Gastrocnemius medialis (tissue), 4 donors: ENCODE measurements at places on chromosomes 2 and 18. TPM values are rescaled to one million over a fixed set of nuclear protein-coding genes. Genes with fewer than 3 reads are reported as not detected.

The NDUFB3 gene
- total RNA-seq = 146 TPM

The CTAGE1 gene
- total RNA-seq = not detected

DNA sequence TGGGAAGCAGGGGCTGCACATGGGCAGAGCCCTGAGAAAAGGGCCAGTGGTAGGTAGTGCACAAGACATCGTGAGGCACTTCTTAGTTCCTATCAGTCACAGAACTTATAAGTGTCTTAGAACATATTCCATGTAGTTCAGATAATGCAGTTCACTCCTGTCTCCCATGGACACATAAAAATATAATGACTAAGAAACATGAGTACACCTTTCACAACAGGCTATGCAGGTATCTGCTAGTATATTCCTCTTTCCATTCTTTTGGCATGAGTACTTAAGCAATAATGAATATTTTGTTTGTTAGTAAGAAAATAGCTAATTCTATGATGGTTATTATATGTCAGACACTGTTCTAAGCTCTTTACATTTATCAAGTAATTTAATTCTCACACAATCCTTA is 808.4 kb downstream of the BCL11A start:
- DNase-seq = no peak

- DNase-seq = no peak
These were observed 33.9 kb downstream of the KIF3C start for GRCh38 chr2:25948437-25948836.

- no peak for DNase-seq
These were observed 10.3 kb downstream of the CEP76 start for GRCh38 chr18:12692206-12692605.
